ENCODE measurements at places on chromosomes 5 and 9.

GRCh38 chr9:137396227-137396626 is 26.7 kb downstream of the EXD3 start:
- DNase-seq = no peak

DNA sequence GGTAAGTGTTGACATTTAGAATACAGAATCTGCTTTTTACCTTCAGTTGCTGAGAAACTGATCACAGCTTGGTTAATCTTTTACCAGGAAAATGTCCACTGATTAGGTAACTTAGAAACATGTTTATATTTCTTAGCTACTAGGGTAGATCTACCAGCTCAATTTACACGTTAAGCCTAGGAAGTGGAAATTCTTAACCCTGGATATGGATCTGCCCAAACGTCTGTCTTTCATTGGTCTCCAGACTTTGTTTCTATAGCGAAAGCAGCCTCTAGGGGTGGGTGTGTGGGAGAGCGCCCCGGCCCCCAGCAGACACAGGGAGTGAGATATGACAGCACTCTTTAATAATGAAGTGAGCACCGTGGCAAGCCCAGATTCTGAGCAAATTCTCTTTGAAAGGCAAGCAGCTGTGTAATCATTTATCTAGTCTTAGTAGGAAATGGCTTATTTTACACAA is 141.6 kb upstream of the ZNF608 start:
- DNase-seq = no peak

DNA sequence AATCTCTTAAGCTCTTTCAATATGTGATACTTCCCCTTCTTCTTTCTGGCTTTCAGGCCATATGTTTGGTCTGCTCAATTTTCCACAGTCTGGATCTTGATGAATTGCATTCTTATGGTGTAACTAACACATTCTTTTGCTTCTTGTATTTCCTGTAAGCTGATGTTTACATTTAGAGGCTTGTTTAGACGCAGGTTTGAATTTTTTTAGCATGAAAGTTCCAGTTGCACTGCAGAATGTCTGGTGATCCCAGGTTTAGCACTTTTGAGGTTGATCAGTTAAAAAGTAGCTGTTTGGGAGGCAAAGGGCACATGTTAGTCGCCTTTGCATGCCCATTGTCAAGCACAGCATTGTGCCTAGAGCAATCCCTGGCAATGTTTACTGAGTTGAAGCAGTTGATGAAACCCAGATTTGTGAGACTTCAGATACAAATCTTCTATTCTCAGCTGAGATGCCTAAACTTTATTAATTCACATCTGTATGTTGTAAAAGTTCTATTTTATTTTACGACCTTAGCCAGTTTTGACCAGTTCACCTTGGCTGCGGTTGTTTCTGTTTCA is 59.6 kb upstream of the SPATA31C2 start:
- no peak for DNase-seq

GRCh38 chr5:10525124-10525495 is 38.8 kb upstream of the ANKRD33B start:
- DNase-seq = no peak

DNA sequence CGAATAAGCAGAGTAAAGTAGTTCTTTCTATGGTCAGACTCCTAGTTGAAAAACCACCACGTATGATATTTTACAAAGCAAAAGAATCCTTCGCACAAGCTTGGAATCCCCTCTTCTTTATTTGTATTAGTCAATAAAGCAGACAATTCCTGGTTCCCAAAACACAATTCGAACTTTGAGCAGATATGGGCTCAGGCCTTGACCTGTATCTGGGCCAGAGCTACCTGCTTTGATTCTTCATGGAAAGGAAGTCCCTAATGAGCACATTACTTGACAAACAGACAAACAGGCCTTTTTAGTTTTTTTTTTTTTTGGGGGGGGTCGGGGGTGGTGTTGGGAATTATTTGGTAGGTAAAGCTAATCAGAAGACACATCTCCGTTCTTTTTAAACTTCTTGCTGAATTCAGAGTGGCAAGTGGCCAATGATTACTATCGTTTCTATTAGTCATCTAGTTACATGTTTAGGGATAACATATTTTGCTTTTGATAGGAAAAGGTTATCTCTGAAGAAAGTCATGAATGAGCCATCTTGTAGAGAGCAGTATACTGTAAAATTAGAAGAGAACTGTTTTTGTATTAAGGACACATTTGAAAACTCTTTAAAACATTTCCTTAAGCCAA is 116.6 kb upstream of the HMHB1 start:
- DNase-seq = no peak

- DNase-seq = no peak
Observed at GRCh38 chr9:123218831-123219230, 49.6 kb downstream of the STRBP start.

- DNase-seq = no peak
Observed at GRCh38 chr9:101635473-101635872, 40.7 kb upstream of the PPP3R2 start.

- DNase-seq = no peak
Observed at GRCh38 chr5:79575996-79576395, 36.2 kb upstream of the TENT2 start.

DNA sequence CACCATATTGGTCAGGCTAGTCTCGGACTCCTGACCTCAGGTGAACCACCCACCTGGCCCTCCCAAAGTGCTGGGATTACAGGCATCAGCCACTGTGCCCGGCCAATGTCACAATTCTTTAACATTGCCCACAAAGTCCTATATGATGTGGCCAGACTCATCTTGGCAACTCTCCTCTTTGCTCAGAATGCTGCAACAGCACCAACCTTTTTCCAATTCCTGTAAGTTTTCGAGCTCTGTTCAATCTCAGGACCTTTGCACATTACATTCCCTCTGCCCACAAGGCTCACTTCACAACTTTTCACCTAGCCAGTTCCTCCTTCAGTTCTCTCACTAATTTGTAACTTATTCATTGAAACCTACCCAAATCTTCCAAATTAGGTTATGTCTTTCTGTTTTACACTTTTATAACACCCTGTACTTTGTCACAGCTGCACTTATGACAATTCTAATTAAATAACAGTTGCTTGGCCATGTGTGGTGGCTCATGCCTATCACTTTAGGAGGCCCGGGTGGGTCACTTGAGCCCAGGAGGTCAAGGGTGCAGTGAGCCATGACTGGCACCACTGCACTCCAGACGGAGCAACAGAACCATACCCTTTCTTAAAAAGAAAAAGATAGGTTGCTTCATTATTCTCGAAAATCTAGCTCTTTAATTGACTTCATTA is 30.9 kb upstream of the GLDC start:
- no peak for DNase-seq

DNA sequence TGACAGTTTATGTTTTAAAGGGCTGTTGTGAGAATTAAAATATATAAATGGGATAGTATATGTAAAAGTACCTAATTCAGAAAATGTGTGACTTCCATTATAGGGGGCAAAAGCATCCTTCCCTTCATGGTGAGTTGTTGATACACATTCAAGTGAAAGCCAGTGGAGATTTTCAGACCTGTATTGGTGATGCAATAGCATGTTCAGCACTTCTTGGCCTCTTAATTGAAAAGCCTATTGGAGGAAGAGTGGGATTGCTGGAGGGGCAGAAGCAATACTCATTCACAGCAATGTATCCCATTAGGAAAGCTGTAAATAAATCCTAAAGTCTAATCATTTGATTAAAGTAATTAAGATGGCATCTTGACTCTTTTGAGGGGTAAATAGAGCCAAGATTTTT is 17.4 kb downstream of the TRIM32 start:
- no peak for DNase-seq

DNA sequence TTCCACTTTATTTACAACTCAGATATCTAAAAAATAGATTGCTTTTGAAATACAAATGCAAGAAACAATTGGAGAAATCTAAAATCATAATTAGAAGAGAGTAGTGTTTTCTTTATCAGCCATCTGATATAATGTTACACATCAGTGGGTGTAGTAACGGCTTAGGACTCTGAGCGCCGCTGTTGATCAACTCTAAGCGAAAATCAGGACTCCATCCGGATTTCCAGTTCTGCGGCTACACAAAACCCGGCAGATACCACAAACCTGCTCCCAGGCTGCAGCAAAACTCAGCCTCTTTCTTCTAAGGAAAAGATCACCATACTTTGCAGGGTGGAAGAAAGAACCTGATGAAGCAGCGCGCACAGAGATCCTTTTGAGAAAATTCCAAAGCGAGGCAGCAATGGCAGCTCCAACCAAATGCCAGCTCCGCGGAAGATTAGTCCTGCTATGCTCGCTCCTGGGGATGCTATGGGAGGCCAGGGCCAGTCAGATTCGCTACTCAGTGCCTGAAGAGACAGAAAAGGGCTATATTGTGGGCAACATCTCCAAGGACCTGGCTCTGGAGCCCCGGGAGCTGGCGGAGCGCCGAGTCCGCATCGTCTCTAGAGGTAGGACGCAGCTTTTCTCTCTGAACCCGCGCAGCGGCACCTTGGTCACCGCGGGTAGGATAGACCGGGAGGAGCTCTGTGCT is at the start of gene PCDHGA9:
Gene PCDHGA9, plus strand, starts transcription at position 226 of the 691 bp plus-strand sequence. Its CDS starts 175 bp downstream, at position 401.
- DNase-seq = no peak

GRCh38 chr9:127525401-127526188 is 74.3 kb downstream of the LRSAM1 start:
- no peak for DNase-seq

All from esophagus squamous epithelium (tissue), 5 donors.